ENCODE measurements at places on chromosomes 1 and 21.
A peak's percentile ranks its signal among the peaks of the same experiment; 100 is the strongest.

DNA sequence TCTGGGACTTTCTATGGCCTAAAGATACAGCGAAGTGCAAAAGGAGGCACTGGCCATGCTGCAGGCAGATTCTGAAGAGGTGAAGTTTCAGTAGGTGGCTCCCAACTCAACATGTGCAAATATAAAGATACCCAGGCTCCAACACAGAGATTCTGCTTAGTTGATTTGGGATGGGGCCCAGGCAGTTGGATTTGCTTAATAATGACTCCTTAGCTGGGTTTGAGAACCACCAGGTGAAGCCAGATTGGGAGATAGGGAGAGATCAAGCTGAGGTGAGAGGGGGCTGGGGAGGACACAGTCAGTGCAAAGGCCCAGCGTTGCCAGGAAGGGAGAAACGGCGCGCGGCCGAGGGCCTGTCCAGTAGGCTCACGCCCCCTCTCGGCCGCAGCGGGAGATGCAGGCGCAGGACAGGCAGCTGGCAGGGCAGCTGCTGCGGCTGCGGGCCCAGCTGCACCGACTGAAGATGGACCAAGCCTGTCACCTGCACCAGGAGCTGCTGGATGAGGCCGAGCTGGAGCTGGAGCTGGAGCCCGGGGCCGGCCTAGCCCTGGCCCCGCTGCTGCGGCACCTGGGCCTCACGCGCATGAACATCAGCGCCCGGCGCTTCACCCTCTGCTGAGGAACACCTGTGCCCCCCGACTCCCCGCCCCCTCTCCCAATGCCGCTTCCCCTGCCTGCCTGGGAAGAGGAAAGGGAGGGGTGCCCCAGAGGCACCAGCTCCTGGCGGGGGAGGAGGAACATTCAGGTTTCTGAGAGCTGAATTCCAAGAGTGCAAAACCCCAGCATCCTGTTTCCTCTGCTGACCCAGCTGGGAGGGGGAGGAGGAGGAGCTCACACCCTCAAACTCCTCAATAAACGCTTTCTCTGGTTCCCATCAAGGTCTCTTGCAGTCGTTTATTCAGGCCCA, 1.2 kb downstream of the FAM167B start:
- peak; percentile 47 for DNase-seq

DNA sequence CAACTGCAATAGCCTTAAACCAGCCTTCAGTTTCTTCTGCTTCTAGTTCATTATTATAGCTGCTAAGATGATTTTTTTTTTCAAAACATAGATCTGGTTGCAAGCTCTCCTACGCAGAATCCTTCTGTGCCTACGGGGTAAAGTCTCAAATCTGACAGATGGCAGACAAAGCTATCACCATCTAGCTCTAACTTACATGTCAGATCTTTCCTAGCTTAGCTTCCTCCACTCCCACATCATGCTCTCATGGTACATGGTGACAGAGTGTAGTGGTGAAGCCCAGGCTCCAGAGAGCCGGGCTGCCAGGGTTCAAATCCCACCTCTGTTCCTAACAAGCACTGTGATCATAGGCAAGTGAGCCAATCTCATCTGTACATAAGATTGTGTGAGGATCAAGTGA, 24.2 kb upstream of the GUCA2B start:
- DNase-seq: no peak

DNA sequence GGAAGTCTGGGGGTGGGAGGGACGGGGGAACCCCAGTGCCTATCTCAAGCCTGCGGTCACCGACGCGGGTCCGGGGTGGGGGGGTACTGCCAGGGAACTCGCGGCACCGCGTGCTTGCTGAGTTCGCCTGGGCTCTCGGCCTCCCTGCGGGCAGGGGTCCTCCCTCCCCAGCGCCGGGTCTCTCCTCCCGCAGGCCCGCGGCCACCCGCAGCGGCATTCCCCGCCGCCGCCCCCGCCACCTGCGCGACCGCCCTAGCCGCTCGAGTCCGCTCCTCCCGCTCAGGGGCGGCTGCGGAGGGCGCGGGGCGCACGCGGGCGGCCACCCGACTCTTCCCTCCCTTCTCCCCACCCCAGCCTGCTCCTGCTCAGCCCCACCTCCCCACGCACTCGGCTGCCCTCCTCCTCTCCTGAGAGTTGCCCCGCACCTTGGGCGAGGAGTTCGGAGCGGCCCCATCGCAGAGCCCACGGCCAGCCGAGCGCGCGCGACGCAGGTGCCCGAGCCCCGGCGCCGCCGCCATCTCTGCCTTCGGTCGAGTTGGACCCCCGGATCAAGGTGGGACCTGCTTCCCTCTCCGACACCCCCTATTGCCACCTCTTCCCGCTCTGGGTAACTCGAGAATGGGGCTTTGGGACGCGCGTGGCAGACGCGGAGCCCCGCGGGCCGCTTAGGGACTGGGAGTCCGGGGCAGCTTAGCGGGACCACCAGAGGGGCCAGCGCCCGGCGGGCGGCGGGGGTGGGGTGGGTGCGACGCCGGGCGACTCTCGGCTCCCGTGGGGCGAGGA, 105.0 kb downstream of the LEPR start:
- DNase-seq: no peak

DNA sequence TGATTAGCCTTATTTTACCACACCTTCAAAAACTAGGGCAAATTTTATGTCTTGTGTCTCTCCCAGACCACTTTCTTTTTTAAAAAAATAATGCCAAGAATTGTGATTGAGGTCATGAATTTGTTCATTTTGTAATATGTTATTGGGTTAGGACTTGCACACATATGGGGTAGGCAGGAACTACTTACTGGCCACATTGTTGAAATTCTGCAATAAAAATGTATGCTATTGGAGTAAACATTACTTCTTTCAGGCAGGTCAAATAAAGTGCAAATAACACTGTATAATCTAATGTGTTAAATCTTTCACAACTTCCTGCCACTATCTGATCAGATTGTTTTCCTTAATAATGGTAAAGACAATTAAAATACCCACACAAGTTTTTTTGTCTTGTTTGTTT, 166.6 kb upstream of the COL11A1 start:
- DNase-seq: peak; percentile 48

- DNase-seq: no peak
These were observed 887.1 kb downstream of the LRRIQ3 start for GRCh38 chr1:73310797-73311381.

DNA sequence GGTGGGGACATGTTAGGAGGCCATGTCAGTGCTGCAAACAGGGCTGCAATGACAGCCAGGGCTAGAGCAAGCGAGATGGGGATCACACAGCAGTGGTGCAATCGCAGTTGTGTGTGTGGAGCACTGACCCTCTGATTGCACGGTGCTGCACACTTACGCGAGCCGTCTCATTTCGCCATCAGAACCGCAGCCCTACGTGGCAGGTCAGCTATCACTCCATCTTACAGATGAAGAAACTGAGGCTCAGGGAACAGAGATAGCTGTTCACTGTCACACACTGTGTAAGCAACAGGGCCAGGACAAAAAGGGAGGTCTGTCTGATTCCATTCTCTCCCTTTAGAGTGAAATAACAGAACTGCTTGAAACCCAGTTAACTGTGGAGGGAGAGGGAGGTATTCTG, 104.8 kb upstream of the SLC45A1 start:
- DNase-seq: no peak

- peak; percentile 28 for DNase-seq
These were observed 304.1 kb upstream of the NR5A2 start for GRCh38 chr1:199723250-199723956.

GRCh38 chr1:25540750-25541342, 2.6 kb upstream of the LDLRAP1 start:
- no peak for DNase-seq

DNA sequence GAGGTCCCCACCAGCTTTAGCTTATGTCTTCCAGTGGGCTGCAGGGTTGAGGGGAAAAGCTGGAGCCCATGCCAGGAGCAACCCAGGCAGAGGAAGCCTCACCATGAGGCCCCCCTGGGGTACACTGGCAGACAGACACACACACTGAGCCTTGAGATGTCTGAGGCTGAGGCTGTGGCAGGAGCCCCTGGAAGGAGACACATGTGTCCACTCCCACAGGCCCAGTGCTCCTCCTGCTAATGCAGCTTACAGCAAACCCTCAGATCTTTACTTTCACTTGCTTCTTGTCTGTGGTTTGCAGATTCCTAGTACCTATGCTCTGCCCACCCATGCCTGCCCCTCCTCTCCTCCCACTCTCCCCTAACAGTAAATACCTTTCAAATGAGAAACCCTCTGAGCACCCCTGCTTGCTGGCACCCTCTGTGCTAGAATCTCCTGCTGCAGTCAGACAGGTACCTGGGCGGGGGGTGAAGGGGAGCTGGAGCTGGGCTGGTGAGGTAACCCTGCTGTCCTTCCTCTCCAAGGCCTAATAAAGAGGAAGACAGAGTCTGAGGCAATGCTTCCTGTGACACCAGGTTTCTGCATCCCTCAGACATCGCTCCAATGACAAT, 63.4 kb upstream of the NEK2 start:
- DNase-seq: no peak

DNA sequence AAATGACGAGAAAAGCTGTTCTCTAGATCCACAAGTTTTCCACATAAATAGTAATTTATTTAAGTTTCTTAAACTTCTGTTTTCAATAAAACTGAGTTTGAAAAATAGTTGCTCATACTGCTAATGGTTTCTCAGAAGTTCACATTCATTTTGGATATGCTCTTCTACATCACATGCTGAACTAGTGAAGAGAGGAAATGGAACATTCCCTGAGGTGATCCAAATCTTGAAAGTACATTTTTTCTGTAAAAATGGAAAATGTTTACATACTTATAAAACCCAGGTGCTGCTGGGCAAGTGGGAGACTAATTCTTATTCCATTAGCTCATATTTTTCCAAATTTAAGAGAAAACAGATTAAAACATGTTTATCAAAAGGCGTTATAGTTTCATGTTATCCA, 111.7 kb downstream of the ADGRL4 start:
- DNase-seq: no peak

- no peak for DNase-seq
These were observed 120.1 kb downstream of the SEC16B start for GRCh38 chr1:177849579-177850290.

GRCh38 chr21:46206163-46207005, 22.1 kb upstream of the SPATC1L start:
- no peak for DNase-seq

DNA sequence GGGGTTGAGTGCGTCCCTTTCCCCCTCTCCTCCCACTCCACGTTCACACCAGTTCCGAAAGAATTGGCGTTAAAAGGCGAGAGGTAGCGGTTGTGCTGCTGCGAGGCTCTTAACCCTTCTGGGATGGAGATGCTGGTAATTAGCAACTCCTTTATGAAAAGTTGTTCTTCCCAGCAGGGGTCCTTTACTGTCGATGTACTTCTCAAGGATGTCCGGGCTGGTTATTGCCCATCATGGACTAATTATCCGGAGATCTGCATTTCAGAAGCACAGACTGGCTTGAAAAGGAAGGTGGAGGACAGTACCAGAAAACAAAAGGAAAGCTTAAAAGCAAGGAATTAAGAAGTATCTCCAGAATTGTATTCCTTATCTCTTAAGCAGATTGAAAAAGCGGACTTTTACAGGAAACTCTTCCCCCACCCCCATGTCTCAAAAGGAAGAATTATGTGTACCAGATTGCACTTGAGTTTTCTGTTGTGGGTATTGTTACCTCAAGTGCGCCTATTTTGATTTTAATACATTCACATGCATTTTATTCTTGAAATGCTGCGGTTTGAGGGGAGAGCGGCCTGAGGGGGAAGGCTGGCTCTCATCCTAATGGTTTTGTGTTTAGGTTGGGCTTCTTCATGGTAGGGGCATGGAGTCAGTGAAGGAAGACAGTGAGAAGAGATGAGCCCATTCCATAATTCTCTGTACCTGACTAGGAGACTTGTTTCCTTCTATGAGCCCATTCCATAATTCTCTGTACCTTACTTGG, 1.5 kb downstream of the AK4 start:
- DNase-seq: peak; percentile 33

Data from fibroblast of skin of right quadriceps (primary cell).